ENCODE measurements at places on chromosomes 13 and 19.
A peak's percentile ranks its signal among the peaks of the same experiment; 100 is the strongest.

DNA sequence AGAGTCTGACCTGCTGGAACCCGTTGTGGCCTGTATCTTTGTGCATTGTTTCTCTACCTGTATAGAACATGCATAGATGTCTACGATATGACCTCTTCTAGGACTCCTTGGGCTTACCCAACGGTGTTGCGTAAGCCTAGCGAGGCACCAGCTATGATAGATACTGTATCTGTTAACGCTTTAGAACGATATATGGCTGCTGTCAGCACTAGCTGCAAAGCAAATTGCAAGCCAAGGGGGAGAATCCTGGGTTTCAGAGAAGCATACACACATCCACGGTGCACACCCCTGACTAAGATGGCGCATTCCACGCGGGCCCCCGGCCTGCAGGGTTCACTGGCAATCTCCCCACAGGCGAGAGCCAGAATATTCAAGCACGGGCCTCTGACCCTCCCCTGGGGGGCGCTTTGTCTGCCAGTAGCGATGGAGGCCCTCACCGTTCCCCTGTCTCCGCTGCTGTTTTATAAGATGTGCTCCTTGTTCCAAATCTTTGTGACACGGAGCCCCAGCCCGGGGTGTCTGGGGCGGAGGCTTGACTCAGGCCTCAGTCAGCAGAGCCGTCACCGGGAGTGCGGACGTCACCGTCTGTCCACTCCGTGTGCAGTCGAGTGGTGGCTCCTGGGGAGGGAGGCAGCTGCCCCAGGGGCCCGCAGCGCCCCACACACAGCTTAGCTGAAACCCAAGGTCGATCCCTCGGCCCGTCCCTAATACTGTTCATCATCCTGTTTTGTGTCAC, 12.9 kb upstream of the RPS15 start:
- DNase-seq: no peak

GRCh38 chr19:14933506-14933905, 7.8 kb upstream of the OR7C2 start:
- DNase-seq: no peak

DNA sequence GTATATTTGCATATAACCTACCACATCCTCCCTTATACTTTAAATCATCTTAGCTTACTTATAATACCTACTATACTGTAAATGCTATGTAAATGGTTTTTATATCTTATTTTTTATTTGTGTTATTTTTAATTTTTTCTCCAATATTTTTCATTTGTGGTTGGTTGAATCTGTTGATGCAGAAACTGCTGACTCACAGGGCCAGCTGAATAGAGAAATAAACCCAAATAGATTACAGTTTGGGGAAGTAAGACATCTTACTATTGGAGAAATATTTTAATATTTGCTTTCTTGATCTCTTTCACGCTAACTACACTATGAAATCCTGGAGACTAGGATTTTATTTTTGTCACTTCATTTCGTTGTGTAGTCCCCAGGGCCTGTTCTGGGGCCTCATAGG, 7.1 kb downstream of the SMAD9 start:
- DNase-seq: no peak

- peak; percentile 35 for DNase-seq
These were observed 5.0 kb upstream of the LENG1 start for GRCh38 chr19:54164369-54165068.

GRCh38 chr13:39781381-39781780, 125.9 kb downstream of the COG6 start:
- DNase-seq: no peak

GRCh38 chr13:103473081-103473480, 406.9 kb upstream of the SLC10A2 start:
- no peak for DNase-seq

GRCh38 chr13:31328549-31329235, 128.9 kb downstream of the B3GLCT start:
- no peak for DNase-seq

DNA sequence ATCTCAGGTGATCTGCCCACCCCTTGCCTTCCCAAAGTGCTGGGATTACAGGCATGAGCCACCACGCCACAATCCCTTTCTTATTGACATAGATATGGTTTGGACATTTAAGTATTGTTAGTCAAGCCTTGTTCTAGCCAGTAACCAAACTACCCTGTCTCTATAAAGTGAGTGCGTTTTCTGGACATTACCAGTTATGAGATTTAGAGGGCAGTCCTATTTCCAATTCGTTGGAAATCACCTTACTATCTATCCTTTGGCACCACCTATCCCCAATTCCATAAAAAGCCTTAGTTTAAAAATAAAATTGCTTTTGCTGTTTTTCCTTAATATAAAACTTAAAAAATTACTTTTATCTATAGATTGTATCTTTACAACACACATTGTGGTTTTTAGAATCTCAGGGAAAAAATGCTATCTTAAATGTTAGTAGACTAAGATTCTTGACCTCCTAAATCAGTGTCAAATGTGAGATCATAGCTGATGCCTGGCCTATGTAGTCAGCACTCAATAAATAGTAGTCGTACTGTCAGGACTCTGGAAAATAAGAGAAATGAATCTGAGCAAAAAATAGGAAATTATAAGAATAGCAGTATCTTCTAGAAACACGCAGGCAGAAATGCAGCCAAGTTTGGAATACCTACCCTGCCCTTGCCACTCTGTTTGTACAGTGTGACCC, 57.0 kb downstream of the NUFIP1 start:
- DNase-seq: no peak

GRCh38 chr13:39890537-39890936, 235.1 kb downstream of the COG6 start:
- no peak for DNase-seq
